ENCODE measurements at places on chromosomes 3 and 15.

DNA sequence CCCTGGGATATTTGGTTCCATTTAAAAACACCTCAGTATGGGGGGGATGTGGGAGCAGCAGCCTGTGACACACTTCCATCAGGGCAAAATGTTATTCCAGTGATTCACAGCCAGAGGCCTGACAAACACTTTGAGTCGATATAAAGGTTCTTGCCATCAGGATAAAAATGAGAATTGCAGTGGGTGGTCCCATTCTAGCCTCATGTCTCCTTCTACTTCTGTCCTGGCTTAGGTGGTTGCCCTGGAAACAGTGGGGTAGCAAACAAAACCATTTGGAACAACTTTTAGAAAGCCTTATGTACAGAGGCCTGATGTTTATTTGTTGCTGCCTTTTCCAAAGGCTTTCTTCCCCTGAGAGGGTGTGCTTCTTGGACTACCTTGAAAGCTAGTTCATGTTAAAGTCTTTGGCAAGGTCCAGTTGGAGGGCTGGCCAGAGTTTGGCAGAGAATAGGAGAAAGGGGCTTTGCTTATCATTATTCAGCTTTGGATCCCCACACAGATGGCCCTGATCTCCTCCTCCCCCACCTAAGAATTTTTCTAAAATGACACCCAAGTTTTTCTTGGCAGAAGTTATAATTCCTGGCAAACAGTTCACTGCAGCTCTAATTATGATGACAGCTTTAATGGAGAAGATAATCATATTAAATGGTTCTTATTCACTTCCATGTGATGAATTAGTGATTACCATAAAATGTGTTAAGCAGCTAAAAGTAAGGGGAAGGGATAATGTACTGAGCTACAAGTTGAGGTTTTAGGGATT lies 84.2 kb upstream of the ZNF280D start:
- DNase-seq, result peak; percentile 87

- DNase-seq, result no peak
These were observed 27.3 kb downstream of the STARD5 start for GRCh38 chr15:81296673-81297072.

DNA sequence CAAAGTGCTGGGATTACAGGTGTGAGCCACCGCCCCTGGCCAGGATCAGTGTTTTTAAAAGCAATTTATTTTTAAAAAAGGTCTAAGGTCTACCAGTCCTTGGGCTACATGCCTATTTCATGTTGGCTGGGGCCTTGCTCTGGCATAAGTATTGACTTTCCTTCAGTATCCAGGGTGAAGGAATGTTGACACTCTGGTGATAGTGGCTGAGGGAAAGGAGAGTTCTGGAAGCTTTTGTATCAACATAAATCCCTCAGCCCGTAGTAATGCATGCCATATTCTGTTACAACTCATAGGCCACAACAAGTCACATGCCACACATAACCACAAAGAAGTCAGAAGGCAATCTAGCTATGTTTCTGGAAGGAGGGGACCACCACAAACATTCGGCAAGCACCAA lies 273.9 kb downstream of the ROBO2 start:
- no peak for DNase-seq

- no peak for DNase-seq
These were observed 28.9 kb downstream of the PLA2G4D start for GRCh38 chr15:42065468-42065867.

- DNase-seq, result peak; percentile 51
These were observed 716 bp downstream of the SELENOS start for GRCh38 chr15:101276501-101277037.

DNA sequence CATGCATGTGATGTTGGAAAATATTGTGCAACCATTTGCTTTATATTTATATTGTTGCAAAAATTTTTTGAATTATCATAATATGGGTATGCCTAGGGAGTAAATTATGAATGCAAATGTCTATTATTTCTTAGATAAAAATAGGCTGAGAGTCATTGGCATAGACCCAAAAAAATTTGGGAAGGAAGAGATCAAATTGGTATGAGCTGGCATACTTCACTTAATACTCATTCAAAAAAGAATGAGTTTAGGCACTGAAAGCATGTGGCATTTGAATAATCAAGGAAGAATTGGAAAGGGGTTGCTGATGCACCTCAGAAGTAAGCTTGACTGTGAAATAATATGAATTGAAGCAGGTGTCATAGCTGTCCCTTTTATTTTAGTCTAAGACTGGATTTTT lies 764.0 kb upstream of the DPPA4 start:
- DNase-seq, result peak; percentile 35

GRCh38 chr15:75181780-75182179 lies 19.9 kb upstream of the C15orf39 start:
- no peak for DNase-seq

DNA sequence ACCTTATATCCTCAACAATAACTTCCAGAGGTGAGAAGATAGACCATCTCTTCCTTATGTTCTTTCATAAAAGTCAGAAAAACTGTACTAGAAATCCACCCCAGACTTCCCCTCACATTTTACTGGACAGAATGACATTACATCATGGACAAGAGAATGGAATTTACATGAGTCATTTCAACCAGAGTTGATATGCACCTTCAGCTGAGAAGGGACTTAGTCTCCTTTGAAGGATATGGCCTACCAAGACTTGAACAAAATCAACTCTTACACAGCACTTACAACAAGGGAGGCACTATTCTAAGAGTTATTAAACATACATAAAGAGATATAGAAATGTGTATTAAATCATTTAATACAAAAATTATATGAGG lies 380.0 kb upstream of the DPH6 start:
- DNase-seq, result peak; percentile 68

DNA sequence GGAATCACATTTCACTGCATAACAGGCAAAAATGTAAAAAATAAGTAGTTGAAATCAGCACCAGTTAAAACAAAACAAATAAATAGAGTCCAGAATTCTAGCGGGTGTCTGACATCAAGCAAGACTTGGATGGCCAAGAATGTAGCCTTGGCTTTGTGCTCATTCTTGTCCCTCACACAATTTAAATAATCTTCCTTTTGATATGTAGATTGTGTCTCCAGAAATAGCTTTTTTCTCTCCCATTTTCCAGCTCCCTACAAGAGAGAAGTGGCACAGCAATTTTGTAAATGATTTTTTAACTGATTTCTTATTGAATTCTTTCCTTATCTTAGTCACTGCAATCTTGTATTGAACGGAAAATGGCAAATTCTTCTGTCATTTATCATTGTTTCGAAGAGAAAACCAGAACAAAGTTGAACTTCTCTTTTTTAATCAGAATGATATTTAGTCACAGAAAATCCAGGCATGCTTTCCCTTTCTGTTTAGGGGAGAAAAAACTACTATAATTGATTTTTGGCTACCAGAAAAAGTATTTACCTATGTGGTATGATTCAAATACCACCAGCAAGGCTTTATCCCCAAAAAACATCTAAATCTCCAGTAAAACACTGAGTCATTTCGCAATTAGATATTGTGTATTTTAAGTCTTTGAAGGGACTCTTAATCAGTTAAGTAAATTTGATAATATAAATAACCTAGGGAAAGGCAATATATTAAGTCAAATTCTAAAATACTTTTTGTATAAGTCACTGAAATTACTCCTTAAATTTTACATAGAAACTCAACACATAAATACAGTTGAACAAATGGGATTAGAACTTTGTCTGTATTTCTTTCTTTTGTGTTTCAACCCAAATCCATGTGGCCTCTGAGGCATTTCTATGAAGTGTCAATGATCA lies 481.7 kb downstream of the GBE1 start:
- DNase-seq, result peak; percentile 31

DNA sequence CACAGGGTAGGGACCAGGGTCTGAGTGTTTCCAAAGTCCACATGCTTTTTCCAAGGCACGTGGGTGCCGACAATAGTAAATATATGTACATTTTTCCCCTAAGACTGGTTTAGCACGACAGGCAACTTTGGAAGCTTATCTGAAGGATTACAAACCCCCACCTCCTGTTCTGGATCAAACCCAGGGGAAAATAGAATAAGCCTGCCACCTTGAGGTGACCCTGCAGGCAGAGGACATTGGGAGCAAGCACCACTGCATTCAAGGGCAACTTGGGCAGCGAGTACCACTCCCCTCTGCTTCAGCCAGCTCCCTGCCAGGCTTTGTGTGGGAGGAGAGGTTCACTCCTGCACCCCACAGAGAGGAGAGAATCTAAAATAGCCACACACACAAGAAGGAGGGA lies 44.8 kb downstream of the KBTBD12 start:
- DNase-seq, result peak; percentile 56

DNA sequence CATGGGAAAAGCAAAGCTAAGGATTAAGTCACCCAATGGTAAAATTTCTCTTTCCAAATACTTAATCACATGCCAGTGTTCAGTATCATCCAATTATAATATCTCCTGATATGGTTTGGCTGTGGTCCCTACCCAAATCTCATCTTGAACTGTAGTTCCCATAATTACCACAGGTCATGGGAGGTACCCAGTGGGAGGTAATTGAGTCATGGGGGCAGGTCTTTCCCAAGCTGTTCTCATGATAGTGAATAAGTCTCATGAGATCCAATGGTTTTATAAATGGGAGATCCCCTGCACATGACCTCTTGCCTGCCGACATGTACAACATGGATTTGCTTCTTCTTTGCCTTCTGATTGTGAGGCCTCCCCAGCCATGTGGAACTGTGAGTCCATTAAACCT lies 26.1 kb upstream of the NMB start:
- peak; percentile 76 for DNase-seq

Measured in kidney tubule cell (primary cell).